ENCODE measurements at places on chromosomes 13 and 19.

GRCh38 chr13:113065406-113066141, 40.0 kb upstream of the F7 start:
- DNase-seq, result no peak

GRCh38 chr13:35984287-35984686, 146.9 kb downstream of the DCLK1 start:
- DNase-seq, result no peak

- DNase-seq, result peak; percentile 40
Measured at GRCh38 chr19:2235381-2236063, 607 bp downstream of the PLEKHJ1 start.

GRCh38 chr13:41365631-41366030, 54.6 kb downstream of the NAA16 start:
- no peak for DNase-seq

GRCh38 chr13:28636677-28637317, 22.1 kb upstream of the POMP start:
- peak; percentile 87 for DNase-seq

GRCh38 chr19:45824041-45824471, 8.9 kb upstream of the RSPH6A start:
- DNase-seq, result no peak

- DNase-seq, result no peak
Measured at GRCh38 chr19:15837221-15837731, 21.8 kb upstream of the OR10H1 start.

DNA sequence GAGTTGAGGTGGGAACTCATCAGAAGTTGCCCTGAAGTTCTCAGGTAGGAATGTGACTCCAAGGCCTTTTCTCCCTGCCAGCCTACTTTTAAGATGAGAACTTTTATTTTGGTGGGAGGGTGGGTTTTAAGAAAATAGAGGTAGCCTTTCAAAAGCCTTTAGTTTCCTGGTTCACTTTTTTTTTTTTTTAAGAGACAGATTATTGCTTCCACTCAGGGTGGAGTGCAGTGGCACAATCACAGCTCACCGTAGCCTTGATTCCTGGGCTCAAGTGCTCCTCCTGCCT, 3.0 kb downstream of the C19orf67 start:
- no peak for DNase-seq

DNA sequence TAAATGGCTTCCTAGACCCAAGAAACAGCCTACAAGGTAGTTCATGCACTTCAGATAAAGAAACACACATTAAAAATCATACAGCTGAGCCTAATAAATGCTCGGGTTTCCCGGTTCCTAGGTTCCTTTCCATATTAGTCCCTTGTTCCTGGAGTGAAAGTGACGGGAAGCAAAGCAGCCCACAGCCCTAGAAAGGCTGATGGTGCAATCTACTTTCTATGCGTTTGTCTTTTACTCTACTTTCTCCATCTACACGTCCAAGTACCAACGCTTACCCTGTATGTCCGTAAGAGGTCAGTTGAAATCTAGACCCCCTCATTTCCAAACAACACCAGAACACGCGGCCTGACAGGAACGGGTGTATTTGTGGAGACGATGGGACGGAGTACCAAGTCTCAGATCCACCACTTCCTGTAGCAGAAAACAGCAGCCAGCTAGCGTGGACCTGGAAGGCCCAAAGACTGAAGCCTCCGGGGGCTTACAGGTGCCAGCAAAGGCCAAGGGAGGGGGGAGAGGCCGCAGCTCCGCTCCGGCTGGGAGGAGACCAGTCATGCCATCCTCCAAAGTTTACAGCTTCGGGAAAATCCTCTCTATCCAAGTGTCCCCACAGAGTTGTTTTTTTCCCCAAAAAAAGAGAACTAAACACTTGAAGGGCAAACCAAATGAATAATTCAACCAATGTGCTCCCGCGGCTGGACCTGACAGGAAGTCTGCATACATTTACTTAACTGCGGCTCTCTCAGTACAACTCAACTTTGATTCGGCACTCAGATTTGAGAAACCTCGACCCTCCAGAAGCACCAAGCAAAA, 34.1 kb downstream of the STK24 start:
- no peak for DNase-seq
